Activated naive CD8-positive, alpha-beta T cell treated with anti-CD3 and anti-CD28 coated beads, Interleukin-2, amount 10 ng/mL, durations not matched to agents 7 days and 5 days (primary cell): ENCODE measurements at places on chromosomes 7 and 10. TPM values are rescaled to one million over a fixed set of nuclear protein-coding genes. Genes with fewer than 3 reads are reported as not detected.

ASB13 gene
- total RNA-seq: 10.8 TPM

SRRM3 gene
- total RNA-seq: not detected

MYO3A gene
- total RNA-seq: not detected

GHRHR gene
- total RNA-seq: not detected

CRYGN gene
- total RNA-seq: 0.25 TPM

EVX1 gene
- total RNA-seq: not detected

PPRC1 gene
- total RNA-seq: 46.4 TPM

GRCh38 chr10:28396331-28396730 lies 93.5 kb upstream of the MPP7 start:
- H3K27ac ChIP-seq: no peak overlapping the region
- no peak for DNase-seq
- peaks cover 5% of the 10 kb centered on the region for H3K27me3 ChIP-seq
- H3K36me3 ChIP-seq: no peaks in the 10 kb centered on the region

DNA sequence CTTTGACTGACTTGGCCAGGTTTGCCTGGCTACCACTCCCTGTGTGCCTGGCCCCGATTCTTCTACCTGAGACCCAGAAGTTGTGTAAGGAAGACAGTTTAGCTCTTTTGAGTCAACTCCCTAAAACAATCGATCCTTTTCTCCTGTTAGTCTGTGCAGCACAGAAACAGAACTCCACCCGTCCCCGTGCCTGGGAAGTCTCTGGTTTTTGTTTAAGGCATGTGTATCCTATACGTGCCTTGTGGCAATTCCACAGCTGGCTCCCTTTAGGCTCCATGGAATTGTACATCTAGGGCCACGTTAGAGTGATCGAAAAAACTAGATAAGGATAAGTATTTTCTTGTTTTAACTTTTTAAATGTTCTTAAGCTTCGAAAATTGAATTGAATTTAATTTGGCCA lies 131.6 kb downstream of the BICC1 start:
- H3K36me3 ChIP-seq: no peaks in the 10 kb centered on the region
- H3K4me3 ChIP-seq: no peak overlapping the region
- H3K27me3 ChIP-seq: peaks cover 6% of the 10 kb centered on the region
- DNase-seq: no peak
- no peaks in the 10 kb centered on the region for H3K4me1 ChIP-seq

GRCh38 chr10:84548869-84549268 lies 220.5 kb downstream of the CCSER2 start:
- H3K27me3 ChIP-seq: peaks cover 16% of the 10 kb centered on the region
- no peak for DNase-seq
- no peaks in the 10 kb centered on the region for H3K4me1 ChIP-seq
- H3K36me3 ChIP-seq: no peaks in the 10 kb centered on the region
- no peak overlapping the region for H3K4me3 ChIP-seq

DNA sequence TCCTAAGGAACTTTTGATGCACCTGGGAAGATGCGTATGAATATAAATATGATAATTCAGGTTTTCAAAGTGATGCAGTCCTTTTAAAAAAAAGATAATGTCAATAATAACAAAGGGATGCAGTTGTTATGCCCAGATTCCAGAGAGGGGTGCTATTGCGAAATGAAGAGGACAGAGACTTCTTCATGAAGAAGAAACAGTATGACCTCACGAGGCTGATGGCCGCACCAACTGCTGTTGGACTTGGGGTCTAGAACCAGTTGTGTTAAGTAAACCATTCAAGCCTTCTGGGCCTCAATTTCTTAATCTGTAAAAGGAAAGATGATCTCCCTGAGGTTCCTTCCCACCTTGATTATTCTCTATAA lies 55.1 kb downstream of the LYZL2 start:
- H3K4me3 ChIP-seq: no peak overlapping the region
- no peaks in the 10 kb centered on the region for H3K4me1 ChIP-seq
- H3K36me3 ChIP-seq: no peaks in the 10 kb centered on the region
- no peak overlapping the region for H3K27ac ChIP-seq
- no peak for DNase-seq
- H3K27me3 ChIP-seq: peaks cover 24% of the 10 kb centered on the region

- H3K27me3 ChIP-seq: no peaks in the 10 kb centered on the region
- H3K36me3 ChIP-seq: peaks cover 20% of the 10 kb centered on the region
- no peak overlapping the region for H3K4me3 ChIP-seq
- DNase-seq: no peak
- peaks cover 14% of the 10 kb centered on the region for H3K4me1 ChIP-seq
Measured at GRCh38 chr7:25118048-25118753, 6.9 kb downstream of the CYCS start.

DNA sequence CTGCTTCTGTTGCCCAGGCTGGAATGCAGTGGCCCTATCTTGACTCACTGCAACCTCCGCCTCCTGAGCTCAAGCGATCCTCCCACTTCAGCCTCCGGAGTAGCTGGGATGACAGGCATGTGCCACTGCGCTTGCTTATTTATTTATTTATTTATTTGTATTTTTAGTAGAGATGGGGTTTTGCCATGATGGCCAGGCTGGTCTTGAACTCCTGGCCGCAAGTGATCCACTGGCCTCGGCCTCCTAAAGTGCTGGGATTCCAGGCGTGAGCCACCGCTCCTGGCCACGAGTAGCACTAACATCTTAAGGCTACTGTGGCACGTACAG lies 70.9 kb downstream of the CARD11 start:
- peak; percentile 24 for DNase-seq
- H3K27ac ChIP-seq: peak overlapping the region; percentile 91
- no peaks in the 10 kb centered on the region for H3K27me3 ChIP-seq
- peak overlapping the region; percentile 68 for H3K4me3 ChIP-seq
- H3K36me3 ChIP-seq: peaks cover 15% of the 10 kb centered on the region

DNA sequence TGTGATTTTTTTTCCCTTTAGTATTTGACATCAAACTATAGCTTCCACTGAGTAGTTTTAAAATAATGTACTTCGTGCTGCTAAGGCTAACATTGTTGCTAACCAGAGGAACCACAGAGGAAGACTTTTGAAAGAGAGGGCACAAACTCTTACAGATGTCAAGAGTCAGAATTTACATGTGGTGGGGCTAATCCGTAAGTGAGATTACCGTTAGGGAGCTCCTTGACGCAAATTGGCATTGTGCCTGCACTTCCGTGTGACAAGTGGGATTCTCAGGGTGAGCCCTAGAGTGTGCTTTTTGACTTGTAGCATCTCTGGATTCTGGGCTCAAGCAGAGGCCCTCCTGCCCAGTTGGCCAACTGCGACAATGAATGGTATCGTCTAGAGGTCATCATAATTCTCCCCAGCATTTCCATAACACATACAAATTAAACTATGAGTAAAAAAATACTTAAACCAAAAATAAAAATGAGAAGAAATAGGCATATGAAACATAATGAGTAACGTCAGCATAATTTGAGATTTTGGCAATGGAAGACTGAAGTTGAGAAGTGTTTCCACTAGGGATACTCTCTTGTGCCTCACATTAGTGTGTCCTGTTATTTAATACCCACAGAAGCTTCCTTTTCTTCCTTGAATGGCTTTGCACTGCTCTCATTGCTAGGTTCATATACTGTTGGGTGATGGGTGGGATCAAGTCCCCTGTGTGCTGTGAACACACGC lies 164.0 kb downstream of the SDK1 start:
- H3K27me3 ChIP-seq: no peaks in the 10 kb centered on the region
- H3K4me3 ChIP-seq: no peak overlapping the region
- no peak overlapping the region for H3K27ac ChIP-seq
- no peak for DNase-seq
- peaks cover 30% of the 10 kb centered on the region for H3K4me1 ChIP-seq

DNA sequence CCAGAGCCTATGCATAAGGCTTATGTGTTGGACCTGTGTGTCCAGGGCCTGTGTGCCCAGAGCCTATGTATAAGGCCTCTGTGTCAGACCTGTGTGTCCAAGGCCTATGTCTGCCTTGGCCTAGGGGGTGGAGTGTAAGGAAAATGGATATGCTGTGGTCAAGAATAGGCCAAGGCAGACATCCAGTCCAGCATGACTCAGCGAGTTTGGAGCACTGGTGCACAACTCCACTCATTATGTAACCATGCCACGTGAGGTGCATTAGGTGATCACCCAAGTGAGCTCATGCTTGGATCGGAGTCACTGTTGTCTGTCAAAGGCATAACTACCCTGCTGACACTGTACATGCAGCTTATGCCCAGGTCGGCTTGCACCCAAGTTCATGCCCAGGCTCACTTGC lies 238.9 kb downstream of the CACNA2D1 start:
- H3K4me3 ChIP-seq: no peak overlapping the region
- no peaks in the 10 kb centered on the region for H3K27me3 ChIP-seq
- H3K27ac ChIP-seq: no peak overlapping the region
- DNase-seq: no peak
- no peaks in the 10 kb centered on the region for H3K4me1 ChIP-seq
- H3K36me3 ChIP-seq: no peaks in the 10 kb centered on the region

DNA sequence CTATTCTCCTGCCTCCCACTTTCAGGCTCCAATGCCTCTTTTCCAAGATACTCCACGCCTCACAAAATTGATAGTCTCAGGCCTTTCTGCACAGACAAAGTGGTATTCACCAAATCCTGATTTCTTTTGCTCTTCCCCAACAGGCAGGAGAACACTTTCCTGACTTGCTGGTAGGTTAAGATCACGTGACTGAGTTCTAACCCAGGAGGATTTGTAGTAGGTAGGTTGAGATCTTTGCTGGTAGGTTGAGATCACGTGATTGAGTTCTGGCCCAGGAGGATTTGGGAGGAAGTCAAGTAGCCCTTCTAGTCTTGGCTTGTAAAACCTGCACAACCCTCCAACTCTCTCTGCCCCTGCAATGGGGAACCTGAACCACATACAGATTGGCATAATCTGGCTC lies 741.5 kb downstream of the TYW1 start:
- no peaks in the 10 kb centered on the region for H3K36me3 ChIP-seq
- H3K27ac ChIP-seq: no peak overlapping the region

- no peak overlapping the region for H3K27ac ChIP-seq
- DNase-seq: no peak
- H3K4me1 ChIP-seq: peaks cover 4% of the 10 kb centered on the region
- no peaks in the 10 kb centered on the region for H3K36me3 ChIP-seq
Measured at GRCh38 chr10:95241533-95241932, 47.5 kb downstream of the ACSM6 start.

GRCh38 chr7:129657363-129657762 lies 45.8 kb downstream of the NRF1 start:
- no peak overlapping the region for H3K27ac ChIP-seq
- H3K4me3 ChIP-seq: no peak overlapping the region
- no peaks in the 10 kb centered on the region for H3K27me3 ChIP-seq
- peaks cover 2% of the 10 kb centered on the region for H3K4me1 ChIP-seq
- H3K36me3 ChIP-seq: peaks cover 51% of the 10 kb centered on the region

GRCh38 chr10:25565570-25565969 lies 368.5 kb upstream of the MYO3A start:
- no peaks in the 10 kb centered on the region for H3K4me1 ChIP-seq
- no peak overlapping the region for H3K27ac ChIP-seq
- no peaks in the 10 kb centered on the region for H3K36me3 ChIP-seq
- no peak overlapping the region for H3K4me3 ChIP-seq
- no peaks in the 10 kb centered on the region for H3K27me3 ChIP-seq
- DNase-seq: no peak

DNA sequence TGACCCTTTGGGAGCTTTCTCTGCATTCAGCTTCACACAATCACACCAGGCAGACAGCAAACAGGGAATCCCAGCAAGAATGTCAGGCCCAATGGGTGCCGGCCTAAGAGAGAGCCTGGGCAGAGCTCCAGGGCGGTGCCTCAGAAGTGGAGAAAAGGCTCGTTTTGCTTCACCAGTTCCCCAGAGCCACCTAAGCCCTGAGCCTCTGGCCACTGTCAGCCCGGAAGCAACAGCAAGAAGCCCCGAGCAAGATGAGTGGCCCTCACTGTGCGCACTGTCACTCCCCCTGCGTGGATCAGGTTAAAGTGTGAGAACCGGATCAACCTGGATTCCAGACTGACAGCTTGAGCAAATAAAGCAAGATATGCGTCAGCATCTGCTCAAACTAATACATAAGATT lies 14.7 kb downstream of the CNPY1 start:
- H3K36me3 ChIP-seq: no peaks in the 10 kb centered on the region
- peaks cover 71% of the 10 kb centered on the region for H3K27me3 ChIP-seq
- no peak overlapping the region for H3K27ac ChIP-seq
- no peak overlapping the region for H3K4me3 ChIP-seq

DNA sequence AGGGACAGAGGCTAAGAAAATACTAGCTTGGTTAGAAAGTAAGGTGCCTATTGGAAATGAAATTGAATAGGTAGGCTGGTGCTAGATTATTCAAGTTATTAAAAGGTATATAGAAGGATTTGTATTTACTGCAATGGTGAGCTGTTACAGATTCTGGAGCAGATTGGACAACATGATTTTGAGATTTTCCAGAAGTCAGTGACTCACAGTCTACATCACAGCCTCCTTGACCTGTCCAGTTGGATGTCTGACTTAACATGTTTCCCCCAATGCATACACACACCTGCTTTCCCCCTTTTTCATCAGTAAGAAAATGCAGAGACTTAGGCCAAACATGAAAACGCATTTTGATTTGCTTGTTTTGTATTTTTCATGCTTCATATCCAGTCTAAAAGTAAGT lies 33.4 kb downstream of the STARD3NL start:
- H3K4me3 ChIP-seq: no peak overlapping the region
- DNase-seq: no peak
- H3K4me1 ChIP-seq: peaks cover 12% of the 10 kb centered on the region
- no peaks in the 10 kb centered on the region for H3K27me3 ChIP-seq
- peaks cover 17% of the 10 kb centered on the region for H3K36me3 ChIP-seq
- no peak overlapping the region for H3K27ac ChIP-seq

- H3K4me3 ChIP-seq: no peak overlapping the region
- DNase-seq: no peak
- no peak overlapping the region for H3K27ac ChIP-seq
Measured at GRCh38 chr7:24361001-24361400, 77.0 kb downstream of the NPY start.

DNA sequence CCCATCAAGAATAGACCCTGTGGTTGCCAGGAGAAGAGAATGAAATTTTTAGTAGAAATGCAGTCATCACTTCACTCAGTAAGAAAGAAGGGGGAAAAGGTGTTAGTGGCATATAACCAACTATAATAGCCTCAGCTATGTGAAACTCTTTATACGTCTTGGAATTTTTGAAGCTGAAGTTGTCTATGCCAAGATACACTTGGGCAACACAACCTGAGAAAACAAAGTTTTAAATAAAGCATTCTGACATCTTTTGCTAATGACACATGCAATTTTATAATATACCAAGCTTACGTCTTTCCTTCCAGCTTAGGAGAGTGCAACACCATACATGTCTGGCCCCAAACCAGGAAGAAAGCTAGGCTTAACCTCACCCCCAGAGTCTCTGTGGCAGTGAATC lies 40.8 kb upstream of the ZNF438 start:
- peaks cover 15% of the 10 kb centered on the region for H3K27me3 ChIP-seq
- peaks cover 5% of the 10 kb centered on the region for H3K4me1 ChIP-seq
- no peak overlapping the region for H3K27ac ChIP-seq
- H3K4me3 ChIP-seq: no peak overlapping the region

- peaks cover 5% of the 10 kb centered on the region for H3K4me1 ChIP-seq
- no peak for DNase-seq
- H3K27ac ChIP-seq: no peak overlapping the region
- peaks cover 26% of the 10 kb centered on the region for H3K36me3 ChIP-seq
- H3K4me3 ChIP-seq: no peak overlapping the region
Measured at GRCh38 chr7:77866786-77867536, 68.4 kb downstream of the PHTF2 start.
